ENCODE measurements at places on chromosomes 2 and 18.

DNA sequence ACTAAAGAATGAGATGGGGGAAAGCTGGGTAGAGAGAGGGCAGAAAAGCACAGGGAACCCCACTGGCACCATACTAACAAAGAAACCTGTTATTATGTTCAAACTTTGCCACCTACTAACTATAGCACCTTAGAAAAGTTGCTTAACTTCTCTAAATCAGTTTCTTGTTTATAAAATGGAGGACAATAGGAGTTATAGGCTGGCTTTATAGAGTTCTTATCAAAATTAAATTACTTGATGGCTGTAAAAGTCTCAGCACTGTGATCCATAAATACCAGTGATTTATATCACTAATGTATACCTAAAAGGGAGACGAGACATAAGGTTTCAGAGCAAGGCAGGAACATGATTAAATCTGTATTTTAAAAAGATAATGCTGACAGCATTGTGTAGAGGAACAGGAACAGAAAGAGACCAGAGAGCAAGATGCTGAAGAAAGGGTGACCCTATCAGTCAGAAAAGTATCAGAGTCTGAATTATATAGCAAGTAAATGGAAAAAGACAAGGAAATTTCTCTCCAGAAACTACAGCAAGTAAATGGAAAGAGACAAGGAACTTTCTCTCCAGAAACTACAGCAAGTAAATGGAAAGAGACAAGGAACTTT lies 29.1 kb downstream of the PRKD3 start:
- DNase-seq, result no peak

- DNase-seq, result no peak
Measured at GRCh38 chr2:45006041-45006941, 3.0 kb downstream of the SIX2 start.

DNA sequence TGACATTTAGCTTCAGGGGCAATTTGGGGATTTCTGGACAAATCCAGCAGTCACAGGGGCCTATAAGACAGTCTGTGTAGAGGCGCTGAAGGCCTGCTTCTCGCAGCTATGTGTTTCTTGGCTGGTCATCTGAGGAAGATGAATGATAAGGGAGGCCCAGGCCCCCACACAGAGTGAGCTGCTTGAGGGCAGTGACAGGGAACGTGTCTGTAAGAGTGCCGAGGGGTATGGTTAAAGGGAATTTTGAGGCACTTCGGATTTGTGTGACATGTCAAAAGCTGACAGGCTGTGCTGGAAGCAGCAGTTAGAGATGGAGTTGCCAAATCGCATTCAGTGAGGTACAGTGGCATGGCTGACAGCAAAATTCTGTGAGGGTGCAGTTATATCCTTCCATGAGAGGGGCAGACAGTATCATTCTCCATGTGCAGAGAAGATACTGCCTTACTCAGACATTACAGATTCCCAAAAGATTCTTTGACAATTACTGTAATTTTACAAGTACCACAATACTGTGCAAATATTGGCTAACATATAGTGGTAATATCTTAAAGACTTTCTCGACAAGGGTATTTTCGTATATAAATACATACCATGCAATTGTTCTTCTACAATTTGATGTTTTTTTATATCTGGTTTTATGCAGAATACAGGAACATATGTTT lies 74.0 kb downstream of the CERS6 start:
- no peak for DNase-seq

DNA sequence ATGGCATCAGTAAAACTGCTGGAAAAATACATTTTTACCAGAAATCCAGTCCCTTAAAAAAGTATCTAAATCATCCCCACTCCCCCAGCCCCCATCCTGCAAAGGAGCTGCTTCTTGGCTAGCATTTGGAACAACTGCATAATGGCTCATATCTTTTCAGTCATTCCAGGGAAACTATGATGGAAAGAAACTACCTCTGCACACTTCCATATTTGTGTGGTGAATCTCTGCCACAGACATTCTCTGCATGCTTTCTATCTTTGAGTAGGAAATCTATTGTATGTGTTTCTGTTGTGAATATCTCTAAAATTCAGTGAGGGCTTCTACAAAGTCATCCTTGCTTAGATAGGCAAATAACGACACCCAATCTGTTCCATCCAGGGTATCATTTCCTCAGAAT lies 632.3 kb downstream of the LRP1B start:
- DNase-seq, result no peak

- no peak for DNase-seq
Measured at GRCh38 chr2:100460904-100461530, 9.3 kb upstream of the NMS start.

GRCh38 chr2:197261808-197262226 lies 48.8 kb downstream of the ANKRD44 start:
- no peak for DNase-seq

- no peak for DNase-seq
Measured at GRCh38 chr2:102401456-102401855, 21.5 kb upstream of the IL18RAP start.

DNA sequence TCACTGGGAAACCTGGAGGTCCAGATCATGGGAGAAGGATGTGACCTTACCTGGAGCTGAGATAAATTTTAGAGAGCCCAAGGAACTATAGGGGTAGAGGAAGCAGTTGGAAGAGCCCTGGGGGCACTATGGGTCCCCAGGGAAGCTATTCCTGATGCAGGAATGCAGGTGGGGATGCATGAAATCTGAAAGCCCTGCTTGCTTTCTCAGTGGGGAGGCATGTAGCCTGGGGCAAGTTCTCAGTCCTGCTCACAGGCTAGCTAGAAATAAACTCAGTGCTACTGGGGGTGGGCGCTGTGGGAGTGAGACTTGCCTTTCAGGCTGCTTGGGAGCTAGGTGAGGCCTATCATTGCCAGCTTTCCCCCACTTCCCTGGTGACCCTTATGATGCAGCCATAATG lies 499.7 kb downstream of the PTH2R start:
- no peak for DNase-seq

DNA sequence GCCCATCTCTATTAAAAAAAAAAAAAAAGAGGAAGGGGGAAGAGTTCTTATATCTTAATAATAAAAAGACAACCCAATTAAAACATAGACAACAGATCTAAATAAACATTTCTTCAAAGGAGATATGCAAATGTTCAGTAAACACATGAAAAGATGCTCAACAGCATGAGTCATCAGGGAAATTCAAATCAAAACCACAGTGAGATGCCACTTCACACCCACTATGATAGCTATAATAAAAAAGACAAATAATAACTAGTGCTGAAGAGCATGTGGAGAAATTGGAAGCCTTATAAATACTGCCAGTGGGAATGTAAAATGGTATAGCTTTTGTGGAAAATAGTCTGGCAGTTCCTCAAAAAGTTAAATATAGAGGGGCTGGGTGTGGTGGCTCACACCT lies 61.5 kb upstream of the CYP20A1 start:
- no peak for DNase-seq

- no peak for DNase-seq
Measured at GRCh38 chr2:68997401-68997800, 15.6 kb upstream of the ANTXR1 start.

GRCh38 chr2:117071556-117072102 lies 742.9 kb upstream of the DDX18 start:
- no peak for DNase-seq

DNA sequence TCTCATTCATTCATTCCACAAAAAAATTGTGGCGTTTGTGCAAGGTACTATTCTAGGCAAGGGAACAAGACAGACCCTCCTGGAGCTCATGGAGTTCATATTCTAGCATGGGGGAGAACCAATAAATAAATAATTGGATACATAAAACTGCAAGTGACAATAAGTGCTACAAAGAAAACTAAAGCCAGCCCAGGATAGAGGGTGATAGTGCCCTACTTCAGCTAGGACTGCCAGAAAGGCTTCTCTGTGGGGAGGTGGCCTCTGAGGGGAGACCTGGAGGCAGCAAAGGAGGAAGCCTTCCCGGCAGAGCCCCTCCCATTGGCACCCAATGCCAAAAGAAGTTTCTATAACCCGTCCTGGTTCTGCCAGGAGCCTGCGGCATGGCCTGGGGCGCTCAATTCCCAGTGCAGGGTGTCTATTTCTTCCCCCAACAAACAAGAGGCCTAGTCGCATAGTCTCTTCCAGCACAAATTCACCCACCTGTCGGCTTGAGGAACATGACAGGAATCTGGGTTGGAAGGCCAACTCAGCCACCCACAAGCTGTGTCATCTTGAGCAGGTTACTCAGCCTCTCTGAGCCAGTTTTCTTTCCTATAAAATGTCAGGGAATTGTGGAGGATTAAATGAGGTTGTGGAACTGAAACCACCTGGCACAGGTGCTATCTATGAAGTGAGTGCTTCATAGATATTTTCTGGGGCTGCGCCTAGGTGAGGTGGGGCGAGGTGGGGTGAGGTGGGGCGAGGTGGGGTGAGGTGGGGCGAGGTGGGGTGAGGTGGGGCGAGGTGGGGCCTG lies 94.3 kb downstream of the ZFP36L2 start:
- no peak for DNase-seq

- DNase-seq, result no peak
Measured at GRCh38 chr18:35444636-35445035, 53.1 kb downstream of the INO80C start.

DNA sequence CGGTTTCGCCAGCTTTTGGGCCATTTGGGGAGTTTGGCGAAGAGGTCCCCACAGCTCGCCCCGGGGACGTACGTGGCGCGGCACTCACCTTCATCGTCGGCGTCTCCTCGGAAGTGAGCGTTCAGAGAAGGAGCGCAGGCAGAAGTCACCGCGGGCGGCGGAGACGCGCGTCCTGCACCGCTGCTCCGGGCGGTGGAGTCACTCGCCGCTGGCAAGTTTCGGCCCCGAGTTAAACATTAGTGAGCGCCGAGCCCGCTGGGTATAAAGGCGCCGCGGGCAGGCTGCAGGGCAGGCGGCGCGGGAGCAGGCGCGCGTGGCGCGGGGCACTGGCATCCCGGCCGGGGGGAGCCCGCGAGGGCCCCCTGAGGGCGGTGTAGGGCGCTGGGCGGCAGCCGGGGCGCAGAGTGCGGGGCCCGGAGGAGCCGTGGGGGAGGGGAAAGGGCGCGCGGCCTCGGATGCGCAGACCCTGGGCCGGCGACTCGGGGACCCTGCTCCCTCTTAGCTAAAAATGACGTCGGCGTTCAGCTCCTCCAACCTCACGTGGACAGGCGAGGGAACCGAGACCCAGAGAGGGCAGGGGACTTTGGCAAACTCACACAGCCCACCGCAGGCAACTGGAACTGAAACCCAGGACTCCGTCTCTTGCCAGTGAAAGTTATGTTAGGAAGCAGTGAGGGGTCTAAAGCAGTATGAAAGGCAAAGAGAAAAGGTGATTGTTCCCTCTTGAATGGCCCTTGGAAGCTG lies at the start of gene DPP4:
DPP4 (minus strand) TSS at position 328 of the 744 bp plus-strand sequence; CDS start at position 94, 234 bp downstream.
- DNase-seq, result no peak

DNA sequence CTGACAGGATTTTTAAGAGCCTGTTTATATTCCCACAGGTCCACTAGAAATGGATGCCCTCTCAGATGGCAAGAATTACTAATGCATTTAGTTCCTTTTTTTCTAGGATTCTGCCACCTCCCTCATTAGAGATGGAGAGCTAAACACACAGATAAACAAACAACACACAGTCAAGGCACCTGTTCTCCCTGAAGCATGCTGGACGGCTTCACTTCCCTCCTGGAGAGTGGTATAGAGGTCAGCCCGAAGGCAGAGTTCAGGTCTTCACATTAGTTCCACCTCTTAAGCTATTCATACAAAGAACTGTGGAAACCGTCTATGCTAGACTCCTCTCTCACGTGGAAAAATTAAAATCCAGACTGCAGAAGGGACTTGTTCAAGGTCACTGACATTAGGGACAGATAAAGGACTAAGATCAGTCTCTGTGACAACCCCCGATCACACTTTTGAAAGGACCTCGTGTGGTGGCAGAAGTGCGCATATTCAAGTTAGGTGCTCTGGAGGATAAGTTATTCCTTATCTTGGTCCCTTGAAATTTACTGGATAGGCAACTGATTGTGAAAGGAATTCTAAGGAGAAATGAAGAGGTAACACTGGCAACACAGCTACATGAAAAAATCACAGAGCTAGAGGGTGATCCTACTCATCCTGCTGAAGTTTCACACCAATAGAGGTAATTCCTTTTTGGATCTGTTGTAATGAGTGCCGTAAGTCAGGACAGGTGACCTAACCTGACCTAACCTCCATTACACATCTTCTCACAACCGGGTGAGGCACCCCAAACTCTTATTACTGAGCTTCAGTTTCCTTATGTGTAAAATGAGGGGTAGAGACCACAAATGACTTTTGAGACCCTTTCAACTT lies 75.1 kb downstream of the SPRED2 start:
- no peak for DNase-seq

DNA sequence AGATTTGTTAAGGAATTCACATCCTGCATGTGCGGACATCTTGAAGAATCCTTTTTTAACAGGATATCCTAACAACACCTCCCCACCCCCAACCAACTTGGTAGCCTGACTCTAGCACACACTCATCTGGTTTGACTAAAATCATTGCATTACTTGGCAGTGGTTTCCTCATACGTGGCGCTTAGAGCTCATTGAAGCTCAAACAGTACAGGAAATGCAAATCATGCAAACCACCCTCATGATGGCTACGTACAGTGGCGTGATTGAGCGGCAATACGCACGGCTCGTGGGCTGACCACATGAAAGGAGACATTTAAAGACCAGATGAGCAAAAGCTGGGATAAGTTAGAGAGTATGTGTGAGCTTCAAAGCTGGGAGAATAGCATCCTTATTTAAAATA lies 336.2 kb downstream of the ZEB2 start:
- no peak for DNase-seq

DNA sequence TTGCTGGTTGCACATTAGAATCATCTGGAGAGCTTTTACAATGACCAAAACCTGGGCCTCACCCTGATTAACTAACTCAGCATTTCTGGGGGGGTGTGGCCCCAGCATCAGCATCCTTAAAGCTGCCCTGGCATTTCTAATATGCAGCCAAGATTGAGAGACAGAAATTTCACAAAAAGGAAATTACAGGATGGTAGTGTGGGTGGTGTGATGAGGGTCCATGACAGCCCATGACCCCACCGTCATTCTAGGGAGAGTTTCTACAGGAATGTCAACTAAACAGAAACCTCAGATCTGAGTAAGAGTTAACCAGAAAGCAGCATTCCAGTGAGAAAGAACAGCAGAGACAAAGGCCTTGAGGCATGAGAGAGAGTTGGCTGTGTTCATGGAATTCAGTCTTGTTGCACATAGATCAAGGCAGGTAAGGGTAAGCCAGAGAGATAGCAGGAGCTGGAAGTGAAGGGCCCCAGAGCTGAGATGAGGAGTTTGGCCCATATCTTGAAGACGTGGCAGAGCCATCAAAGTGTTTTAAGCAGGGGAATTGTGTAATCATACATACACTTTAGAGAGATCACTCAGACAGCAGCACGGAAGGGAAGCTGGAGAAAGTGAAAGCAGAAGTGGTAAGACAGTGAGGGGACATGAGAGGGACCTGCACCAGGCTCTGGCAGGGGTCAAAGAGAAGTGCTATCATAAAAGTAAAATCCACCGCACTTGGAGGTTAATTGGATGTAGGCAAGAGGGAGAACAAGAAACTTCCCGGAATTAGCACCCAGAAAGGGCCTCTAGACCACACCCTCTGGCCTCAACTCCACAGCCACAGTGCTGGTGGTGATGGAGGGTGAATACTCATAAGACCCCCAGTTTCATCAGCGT lies 7.8 kb upstream of the TRABD2A start:
- DNase-seq, result peak; percentile 95
